ENCODE measurements at places on chromosomes 6 and 20.
A peak's percentile ranks its signal among the peaks of the same experiment; 100 is the strongest.

DNA sequence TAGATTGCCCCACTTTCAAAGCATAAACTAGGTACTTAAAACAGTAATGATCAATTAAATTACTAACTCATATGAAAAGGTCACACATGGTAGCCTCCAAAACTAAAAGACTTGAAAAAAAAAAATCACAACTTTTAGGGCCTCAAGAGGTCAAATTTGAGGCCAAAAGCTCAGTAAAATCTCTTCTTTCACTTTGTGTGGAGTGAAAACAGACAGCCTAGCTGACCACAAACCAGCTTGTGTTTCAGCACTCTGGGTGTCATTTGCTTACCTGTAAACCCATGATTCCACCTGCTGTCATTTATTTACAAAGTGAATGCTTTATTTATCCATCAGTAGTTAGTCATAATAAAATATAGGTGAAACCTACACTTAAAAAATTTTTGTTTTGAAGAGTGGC, 34.0 kb downstream of the GNAS start:
- no peak for DNase-seq

GRCh38 chr6:159450815-159451465, 242.1 kb downstream of the SOD2 start:
- no peak for DNase-seq

DNA sequence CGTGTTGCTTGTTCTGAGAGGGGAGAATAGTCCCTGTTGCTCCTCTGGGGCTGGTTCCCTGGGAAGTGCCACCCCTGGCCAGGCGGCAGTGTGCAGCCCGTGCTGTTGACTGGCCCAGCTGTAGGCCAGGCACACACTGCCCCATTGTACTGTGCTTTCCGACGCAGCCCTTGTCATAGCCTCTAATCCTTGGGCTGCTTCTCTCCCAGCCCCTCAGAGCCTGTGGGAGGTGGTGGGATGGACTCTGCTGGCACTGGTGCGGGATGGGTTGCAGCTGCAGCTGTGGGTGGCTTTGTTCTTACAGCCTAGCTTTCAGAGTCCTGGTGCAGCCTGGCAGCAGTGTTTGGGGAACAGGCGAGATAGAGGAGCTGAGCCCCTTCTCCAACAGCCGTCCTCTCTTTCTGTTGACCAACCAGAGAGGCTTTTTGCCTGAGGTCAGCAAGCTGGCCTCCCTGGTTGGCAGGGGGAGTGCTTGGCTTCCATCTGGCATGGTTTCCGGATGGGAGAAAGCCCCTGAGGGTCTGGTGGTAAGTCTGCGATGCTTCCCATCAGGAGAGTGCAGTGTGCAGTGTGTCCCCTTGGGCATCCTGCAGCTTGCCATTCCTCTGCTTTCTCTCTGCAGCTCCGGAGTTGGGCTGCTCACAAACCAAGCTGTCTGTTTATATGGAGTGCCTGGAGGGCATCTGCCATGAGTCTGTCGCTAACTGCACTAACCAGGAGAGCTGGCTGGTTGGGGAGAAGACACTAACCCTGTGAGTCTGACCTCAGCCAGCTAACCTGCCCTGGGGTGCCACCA, 12.1 kb downstream of the TJAP1 start:
- no peak for DNase-seq

DNA sequence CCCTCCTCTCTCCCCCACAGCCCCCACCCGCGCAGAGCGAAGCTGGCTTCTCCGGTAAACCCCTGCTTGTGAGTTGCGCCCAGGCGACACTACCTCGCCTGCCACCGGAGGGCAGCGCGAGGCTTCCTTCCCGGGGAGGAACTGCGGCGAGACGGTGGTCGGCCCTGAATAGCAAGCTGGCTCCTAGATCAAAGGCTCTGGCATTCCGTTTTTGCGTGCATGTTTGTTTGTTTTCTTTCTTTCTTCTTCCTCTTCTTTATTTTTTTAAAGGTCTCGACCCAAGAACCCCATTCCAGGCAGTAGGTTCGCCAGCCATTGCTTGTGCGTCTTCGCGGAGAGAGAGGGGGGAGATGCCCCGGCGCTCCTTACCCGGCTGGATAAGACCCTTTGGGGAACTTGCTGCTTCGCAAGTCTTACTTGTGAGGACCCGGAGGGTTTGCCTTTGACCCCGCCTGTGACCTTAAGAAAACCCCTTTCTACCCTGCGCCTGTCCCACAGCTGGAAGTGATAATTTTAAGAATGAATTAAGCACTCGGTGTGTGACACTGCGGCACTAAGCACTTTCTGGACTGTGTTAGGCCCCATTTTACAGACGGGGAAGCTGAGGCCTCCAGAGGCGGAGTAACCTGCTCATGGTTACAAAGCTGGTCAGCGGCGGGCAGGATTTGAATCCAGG, 92.7 kb upstream of the SIRPA start:
- no peak for DNase-seq

GRCh38 chr6:139779988-139780774, 405.7 kb upstream of the CITED2 start:
- peak; percentile 28 for DNase-seq

- no peak for DNase-seq
Observed at GRCh38 chr6:150940941-150941340, 75.4 kb downstream of the MTHFD1L start.
